ENCODE measurements at places on chromosomes 4 and X.
A peak's percentile ranks its signal among the peaks of the same experiment; 100 is the strongest.

DNA sequence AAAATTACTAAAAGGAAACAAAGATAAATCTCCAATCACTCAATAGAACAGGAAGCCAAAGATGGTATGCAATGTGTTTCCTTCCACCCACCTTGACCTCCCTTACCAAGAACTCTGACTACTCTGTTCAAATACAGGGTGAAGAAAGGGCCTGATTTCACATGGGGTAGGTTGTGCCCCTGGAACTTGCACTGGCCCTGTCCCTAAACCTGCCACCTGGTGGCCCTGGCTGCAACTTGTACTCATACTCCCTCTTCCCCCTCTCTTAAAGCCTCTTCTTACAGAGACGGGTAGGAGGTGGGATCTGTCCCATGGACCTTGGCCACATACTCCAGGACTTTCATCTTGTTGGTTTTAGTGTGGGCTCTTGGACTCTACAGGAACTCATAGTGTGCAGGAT lies 17.3 kb upstream of the TMEM185A start:
- no peak for DNase-seq

- no peak for DNase-seq
Measured at GRCh38 chrX:68878977-68879645, 50.3 kb downstream of the EFNB1 start.

- no peak for DNase-seq
Measured at GRCh38 chrX:96729053-96729452, 44.4 kb downstream of the DIAPH2 start.

DNA sequence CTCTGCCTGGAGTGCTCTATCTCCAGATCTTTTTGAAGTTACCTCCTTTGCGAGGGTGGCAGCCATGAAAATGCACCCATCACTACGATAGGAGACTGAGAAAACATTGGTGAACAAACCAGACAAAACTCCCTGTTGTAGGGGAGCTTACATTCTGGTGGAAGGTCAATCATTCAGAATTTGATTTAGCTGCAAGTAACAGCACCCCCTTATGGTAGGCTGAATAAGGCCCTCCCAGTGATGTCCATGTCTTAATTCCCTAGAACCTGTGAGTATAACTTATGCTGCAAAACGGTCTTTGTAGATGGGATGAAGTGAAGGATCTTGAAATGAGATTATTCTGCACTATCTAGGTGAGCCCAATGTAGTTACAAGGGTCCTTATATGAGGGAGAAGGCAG lies 5.6 kb upstream of the TEC start:
- DNase-seq, result no peak

- DNase-seq, result peak; percentile 4
Measured at GRCh38 chr4:472881-473569, 25.9 kb downstream of the ZNF721 start.

DNA sequence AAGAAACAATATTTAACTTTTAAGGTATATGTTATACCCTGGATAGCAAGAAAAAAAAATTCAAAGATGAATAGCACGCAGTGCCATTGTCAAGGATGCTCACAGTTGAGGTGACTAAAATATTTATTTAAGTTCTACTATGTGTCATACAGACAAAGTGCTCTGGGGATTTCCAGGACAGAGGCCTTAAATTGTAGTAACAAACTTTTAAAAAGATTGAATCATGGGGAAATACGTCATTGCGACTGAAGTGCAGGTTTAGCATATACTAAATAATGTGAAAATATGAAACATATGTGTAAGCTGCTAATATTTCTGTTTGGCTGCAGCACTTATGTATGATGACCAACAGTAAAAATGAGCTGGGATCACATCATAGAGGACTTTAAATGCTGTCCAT lies 748.0 kb upstream of the PCDH7 start:
- DNase-seq, result no peak

GRCh38 chr4:168269896-168270295 lies 48.7 kb downstream of the DDX60 start:
- DNase-seq, result no peak

GRCh38 chr4:177455561-177455970 lies 13.3 kb upstream of the AGA start:
- no peak for DNase-seq

DNA sequence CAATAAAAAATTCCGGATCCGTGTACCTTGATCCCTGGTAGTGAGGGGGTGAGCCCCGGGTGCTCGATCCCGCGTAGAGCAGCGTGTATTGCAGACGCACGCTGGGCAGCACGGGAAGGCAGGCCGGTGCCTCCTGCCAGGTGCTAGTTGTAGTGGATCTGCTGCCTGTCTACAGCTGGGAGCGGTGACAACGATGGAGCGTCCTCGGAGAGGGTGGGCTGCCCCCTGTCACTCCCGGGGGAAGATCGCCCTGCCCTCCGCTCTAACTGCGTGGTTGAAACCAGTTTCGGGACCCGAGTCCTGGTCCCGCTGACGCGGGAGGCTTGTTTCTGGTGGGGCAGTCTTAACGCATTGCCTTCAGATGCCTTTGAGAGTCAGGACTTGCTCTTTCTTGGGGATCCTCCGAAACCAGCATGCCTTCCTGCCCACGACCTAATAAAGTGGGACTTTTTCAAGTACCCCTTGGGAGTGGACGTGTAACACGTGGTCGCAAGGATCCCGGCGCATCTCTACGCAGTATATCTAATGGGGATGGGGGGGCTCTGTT lies 2.7 kb upstream of the NKX6-1 start:
- DNase-seq, result no peak

DNA sequence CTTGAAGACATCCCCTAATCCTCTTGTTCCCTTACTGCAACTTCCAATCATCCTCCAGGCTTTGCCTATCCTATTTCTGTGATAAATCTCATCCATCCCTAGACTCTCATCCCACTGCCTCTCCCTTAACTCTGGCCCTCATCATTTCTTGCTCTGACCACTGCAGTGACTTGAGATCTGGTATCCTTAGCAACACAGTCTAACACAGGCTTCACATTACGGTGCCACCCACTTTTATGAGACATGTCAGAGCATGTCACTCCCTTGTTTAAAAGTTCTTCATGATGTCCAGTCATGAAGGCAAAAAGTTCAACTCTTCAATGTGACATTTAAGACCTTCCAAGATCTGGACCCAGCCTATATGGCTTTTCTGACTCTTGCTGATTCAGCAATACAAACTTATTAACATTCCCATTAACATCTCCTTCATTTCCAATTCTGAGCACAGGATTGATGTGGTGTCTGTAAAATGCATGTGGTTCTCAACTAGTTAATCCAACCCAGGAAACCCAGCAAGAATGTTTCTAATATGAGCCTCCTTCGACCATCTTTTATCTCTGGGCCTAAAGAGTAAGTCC lies 64.0 kb downstream of the OR13H1 start:
- DNase-seq, result no peak

DNA sequence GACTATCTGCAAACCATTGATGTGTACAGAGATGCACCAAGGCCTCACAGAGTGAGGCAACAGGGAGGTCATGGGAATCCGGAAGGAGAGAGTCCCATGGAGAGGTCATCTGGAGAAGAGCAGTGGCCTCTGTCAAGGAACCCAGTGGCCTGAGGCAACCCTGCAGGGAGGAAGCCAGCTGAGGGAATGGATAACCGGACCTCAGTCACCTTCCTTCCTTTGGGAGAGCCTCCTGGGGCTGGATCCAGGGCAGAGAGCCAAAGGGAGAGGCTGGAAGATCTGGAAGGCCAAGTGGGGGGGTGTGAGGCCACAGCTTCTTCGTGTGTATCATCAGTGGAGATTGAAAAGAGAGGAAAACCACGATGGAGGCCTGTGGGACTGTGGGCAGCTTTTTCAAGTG lies 24.3 kb upstream of the CD38 start:
- DNase-seq, result no peak

- no peak for DNase-seq
Measured at GRCh38 chrX:8201896-8202331, 30.8 kb upstream of the VCX2 start.

DNA sequence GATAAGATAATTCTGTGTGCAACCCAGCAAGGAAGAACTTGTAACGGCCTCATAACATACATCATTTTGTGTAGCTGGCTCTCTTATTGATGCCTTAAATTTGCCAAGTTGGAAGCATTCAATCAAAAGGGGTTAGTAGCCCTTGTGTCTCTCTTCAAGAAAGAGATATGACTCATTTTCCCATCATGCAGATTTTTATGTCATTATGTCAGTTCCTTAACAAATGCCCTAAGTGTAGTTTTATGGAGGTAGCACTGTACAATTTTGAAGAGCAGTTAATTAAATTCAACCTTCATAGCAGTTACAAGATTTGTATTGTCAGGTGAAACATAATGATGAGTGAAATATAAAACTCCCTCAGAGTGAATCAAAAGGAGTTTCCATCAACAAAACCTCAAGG lies 215.6 kb downstream of the GRIA3 start:
- no peak for DNase-seq

GRCh38 chr4:63460075-63460474 lies 949.2 kb downstream of the TECRL start:
- no peak for DNase-seq

DNA sequence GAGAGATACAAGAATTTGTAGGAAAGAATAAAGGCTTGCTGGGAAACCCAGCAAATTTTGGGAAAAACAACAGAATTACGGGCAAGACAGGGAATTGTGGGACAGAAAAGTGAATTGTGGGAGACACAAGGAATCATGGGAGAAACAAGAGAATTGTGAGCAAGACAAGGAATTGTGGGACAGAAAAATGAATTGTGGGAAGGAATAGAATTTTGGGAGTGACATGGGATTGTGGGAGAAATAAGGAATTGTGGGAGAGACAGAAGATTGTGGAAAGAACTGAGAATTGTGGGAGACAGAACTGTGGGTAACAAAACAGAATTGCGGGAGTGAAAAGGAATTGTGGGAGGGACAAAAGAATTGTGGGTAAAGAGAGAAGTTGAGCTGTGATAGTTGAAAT lies 1.2 kb upstream of the HCCS start:
- DNase-seq, result no peak

GRCh38 chr4:122602277-122603142 lies 18.4 kb downstream of the IL21 start:
- DNase-seq, result no peak

GRCh38 chrX:143472347-143472938 lies 44.8 kb downstream of the SPANXN3 start:
- DNase-seq, result no peak

DNA sequence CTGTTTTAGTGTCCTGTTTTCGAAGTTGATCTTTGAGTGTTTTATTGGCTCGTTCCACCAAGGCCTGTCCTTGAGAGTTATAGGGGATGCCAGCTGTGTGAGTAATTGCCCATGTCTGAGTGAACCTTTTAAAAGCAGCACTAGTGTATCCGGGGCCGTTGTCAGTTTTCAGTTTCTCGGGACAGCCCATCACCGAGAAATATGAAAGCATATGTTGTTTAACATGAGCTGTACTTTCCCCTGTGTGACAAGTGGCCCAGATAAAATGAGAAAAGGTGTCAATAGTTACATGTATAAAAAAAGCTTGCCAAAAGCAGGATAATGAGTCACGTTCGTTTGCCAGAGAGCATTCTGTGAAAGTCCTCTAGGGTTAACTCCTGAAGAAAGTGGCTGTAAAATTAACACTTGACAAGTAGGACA lies 48.6 kb upstream of the RASSF6 start:
- DNase-seq, result no peak

DNA sequence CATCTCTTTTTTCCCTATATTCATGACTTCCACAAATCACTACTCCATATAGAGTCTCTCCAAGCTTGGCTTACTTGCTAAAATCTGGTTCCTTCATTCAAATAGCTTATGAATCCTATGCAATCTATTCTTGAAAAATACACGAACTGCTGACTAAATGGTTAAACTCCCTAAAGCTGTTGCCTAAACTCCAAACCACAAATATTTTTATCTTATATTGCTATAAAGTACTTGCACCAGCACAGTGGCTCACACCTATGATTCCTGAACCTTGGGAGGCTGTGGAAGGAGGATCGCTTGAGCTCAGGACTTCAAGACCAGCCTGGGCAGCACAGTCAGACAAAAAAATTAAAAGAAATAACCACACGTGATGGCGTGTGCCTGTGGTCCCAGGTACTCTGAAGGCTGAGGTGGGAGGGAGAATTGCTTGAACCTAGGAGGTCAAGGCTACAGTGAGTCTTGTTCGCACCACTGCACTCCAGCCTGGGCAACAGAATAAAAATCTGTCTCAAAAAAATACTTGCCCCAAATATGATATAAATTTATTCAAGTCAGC lies 2.2 kb downstream of the FBXO8 start:
- no peak for DNase-seq

DNA sequence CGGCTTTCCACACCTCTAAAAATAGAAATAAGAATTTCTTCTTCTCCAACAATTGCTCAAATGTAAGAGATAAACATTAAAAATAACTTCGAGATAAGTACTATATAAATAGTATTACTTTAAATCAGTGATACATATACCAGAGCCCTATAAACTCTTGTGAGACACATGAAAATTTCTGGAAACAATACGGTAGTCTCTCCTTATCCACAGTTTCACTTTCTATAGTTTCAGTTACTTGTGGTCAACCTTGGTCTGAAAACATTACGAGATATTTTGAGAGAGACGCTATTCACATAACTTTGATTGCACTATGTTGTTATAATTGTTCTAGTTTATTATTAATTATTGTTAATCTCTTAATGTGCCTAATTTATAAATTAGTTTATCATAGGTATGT lies 101.5 kb upstream of the CXXC4 start:
- no peak for DNase-seq

DNA sequence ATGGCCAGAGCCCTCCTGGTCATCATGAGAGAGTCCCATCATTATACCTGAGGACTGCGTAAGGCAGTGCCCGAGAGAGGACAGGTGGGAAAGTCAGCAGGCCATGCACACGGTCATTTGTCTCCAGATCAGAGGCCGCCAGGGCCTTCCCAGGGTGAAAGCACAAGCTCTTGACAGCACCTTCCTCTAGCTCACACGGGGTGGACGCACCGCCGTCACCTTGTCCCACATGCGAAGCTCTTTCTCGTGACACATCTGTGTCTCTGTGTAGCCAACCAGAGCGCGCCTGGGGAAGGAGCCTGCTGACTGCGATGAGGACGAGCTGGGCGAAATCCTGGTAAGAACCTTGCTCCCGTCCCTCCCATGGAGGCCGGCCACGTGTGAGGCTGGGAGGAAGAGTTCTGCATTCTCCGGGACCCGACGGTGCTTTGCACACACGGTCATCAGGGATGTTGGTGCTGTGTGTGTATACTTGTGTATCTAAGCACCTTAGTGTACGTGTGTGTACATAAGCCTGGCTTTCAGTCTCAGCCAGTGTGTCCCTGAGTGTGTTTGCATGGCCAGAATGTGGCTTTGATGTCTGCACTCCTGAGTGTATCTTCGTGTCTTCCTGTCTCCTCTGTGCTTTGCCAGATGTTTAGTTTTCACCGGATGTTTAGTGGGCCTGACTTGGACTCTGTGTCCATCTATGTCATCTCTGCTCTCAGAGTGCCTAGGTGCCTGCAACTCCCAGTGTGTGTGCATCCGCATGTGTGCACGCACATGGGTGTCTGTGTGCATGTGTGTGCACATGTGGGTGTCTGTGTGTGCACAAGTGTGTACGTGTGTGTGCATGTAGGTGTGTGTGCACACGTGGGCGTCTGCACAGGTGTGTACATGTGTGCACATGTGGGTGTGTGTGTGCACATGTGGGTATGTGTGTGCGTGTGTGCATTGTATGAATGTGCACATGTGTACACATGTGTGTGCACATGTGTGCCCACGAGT lies 15.1 kb downstream of the ATP5ME start:
- DNase-seq, result no peak
